Naive B cell (primary cell): ENCODE measurements at places on chromosomes 12 and 14.

- no peak for DNase-seq
These were observed 314.3 kb upstream of the OR4E1 start for GRCh38 chr14:21987937-21988336.

DNA sequence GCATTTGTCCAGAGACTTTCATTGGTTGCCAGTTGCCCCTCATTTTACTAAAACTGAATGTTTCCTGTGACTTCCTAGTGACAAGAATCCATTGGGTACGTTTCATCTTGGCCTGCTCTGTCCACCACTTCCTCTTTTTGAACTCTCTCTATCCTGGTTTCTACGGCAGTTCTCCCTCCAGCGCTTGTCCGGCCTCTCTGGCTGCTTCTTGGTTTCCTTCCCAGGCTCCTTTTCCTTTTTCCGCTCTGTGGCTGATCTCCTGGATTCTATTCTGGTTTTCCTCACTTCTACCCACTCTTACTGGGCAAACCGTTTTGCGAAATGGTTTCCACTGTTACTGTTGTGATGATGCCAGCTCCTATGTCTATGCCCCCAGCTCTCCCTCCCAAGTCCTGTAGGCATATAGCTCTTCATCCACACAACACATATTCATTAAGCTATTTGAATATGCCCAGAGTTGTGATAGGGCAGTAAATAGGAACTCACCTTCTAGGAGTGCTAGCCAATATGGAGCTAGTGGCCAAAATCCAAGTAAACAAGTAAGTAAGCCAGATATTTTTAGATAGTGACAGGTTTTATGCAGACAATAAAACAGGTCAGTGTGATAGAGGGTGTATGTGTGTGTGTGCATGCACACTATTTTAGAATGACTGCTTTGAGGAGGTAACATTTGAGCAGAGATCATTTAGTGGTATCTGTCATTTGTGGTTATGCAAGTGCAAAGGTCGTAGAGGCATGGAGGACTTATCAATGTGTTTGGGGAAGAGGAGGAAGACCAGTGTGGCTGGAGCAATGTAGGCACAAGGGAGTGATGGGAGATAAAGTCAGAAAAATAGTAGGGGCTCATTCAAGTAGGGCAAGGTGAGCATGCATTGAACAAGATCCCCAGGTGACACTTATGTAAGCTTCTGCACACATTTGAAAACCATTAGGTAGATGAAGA, 27.9 kb upstream of the CTDSP2 start:
- no peak for DNase-seq

- no peak for DNase-seq
These were observed 46.5 kb downstream of the PAPLN start for GRCh38 chr14:73283608-73284379.

GRCh38 chr14:61651355-61651754, 44.0 kb upstream of the HIF1A start:
- no peak for DNase-seq

DNA sequence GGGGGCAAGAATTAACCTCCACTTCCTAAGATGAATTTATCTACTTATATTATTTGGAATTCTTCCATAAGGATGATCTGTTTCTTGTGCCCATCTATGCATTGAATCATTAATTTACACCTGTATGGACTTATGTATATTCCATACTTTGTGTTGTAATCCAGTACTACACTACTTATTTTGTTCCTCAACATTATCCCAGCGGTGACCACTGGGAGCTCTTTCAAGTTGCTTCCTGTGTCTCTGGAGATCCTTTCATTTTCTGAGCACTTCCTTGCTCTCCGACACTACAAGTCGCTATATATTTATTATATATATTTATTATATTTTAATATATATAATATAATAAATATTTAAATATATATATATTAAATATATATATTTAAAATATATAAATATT, 54.9 kb upstream of the SCN8A start:
- DNase-seq, result no peak

DNA sequence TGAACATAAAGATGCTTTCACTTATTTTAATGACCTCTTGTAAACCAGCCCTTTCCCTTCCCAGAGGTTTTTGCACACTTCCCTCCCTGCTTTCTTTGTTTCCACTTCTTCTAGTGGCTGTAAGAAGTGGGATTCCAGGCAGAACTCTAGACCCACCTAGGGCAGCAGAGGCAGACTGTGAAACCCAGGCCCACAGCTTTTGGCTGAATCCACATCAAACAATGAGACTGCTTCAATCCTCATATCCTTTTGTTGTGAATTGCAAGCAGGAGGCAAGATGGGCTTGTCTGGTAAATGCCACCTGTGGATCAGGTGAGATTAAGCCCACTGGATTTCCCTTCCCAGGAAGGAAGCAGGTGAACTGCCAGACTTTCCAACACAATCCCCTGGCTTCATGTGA, 12.8 kb downstream of the CCDC177 start:
- DNase-seq, result no peak

GRCh38 chr14:102544046-102544746, 34.6 kb upstream of the ANKRD9 start:
- DNase-seq, result no peak

- no peak for DNase-seq
These were observed 7.6 kb downstream of the FCF1 start for GRCh38 chr14:74720526-74720925.

DNA sequence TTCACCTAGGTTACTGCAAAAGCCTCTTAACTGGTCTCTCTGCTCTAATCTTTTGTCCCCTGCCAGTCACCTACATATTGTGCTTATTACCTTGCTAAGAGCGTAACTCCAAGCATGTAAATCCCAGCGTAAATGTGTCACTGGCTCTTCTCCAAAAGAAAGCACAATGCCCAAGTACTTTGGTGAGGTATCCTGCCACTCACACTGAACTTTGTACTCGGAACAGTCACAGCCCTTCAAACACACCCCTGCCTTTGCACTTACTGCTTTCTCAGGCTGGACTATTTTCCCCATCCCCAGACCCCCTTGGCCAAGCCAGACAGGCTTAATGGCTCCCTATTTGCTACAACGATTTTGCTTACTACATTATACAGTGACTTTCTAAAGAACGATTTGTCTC, 31.7 kb downstream of the GALNT4 start:
- DNase-seq, result no peak

- DNase-seq, result no peak
These were observed 15.4 kb upstream of the YY1 start for GRCh38 chr14:100223332-100224201.

DNA sequence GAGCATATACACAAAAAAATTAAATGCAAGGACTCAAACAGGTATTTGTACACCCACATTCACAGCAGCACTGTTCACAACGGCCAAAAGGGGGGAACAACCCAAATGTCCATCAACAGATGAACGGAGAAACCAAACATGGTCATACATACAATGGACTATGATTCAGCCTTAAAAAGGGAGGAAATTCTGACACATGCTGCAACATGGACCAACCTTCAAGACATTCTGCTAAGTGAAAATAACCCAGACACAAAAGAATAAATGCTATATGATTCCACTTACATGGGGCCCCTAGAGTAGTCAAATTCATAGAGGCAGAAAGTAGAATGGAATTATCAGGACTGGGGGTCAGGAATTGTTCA, 29.5 kb downstream of the ACTN1 start:
- no peak for DNase-seq

GRCh38 chr12:120496413-120497340, 764 bp downstream of the DYNLL1 start:
- DNase-seq, result peak; percentile 57

- no peak for DNase-seq
These were observed 57.6 kb downstream of the SPTSSA start for GRCh38 chr14:34404416-34404815.

GRCh38 chr14:70660967-70661893, 19.5 kb downstream of the TTC9 start:
- peak; percentile 62 for DNase-seq

DNA sequence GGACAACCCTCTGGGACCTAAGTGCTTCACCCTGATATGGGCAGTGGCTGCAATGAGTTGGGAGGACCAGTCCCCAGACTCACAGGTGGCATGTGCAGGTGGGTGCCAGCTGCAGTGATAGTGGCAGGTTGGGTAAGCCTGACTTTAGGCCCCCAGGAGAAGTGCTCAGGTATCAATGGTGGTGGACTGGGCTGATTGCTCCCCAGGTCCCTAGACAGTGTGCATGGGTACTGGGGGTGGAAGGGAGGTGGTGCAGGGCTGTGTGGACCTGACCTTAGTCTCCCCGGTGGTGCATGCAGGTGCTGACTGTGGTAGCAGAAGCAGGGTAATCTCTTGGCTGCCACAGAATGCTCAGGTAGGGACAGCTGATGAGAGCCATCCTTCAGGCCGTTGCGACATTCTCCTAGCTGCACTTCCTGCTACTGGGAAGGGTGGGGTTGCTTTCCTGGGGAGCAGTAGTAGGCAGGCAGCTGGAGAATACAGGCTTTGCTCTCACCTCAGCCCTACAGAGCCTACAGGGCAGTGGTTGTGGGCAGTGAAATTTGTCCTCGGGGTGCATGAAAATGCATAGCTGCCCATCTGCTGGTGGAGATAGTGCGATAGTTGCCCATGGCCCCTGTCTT, 33.3 kb upstream of the CCND2 start:
- no peak for DNase-seq

GRCh38 chr12:78430551-78430950, 434.0 kb upstream of the SYT1 start:
- DNase-seq, result no peak

- DNase-seq, result no peak
These were observed 4.8 kb downstream of the RNU4-2 start for GRCh38 chr12:120286768-120287490.

- DNase-seq, result no peak
These were observed 892 bp downstream of the TCHP start for GRCh38 chr12:109900752-109901580.

DNA sequence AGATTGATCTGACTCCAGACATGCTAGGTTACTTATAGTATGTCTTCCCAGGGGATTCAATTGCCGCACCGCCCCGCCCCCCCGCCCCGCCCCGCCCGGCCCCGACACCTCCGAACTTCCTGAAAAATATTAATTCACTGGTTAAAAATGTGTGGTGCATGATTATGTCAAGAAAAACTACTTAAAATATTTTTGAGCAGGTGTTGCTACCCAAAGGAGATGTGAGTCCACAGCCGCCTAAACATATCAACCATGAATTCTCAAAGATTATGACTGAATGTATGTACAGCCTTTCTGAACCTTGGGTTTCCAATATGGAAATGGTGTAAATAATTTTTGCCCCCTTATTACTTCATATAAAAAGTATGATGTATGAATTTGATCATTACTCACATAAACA, 2.7 kb upstream of the RIMKLB start:
- DNase-seq, result no peak

DNA sequence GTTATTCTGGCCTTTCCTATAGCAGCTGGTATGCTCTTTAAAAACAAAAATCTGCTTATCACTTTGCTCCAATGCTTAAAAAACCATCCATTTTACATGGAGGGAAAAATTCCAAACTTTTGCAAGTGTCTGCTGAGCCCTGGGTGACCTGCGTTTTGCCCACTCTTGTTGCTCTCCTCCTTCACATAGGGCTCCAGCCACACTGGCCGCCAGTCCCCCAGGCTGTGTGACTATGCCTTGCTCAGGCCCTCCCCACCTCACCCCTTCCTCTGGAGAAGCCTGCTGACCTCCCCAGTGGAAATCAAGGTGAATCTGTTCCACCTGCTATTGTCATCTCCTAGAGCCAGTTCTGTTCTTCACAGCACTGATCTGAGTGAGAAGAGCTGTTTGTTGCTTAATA, 126.9 kb downstream of the SLC25A47 start:
- DNase-seq, result no peak
